ENCODE measurements at places on chromosomes 12 and 14.

GRCh38 chr12:100796621-100797020, 2.0 kb downstream of the ANO4 start:
- no peak for DNase-seq

DNA sequence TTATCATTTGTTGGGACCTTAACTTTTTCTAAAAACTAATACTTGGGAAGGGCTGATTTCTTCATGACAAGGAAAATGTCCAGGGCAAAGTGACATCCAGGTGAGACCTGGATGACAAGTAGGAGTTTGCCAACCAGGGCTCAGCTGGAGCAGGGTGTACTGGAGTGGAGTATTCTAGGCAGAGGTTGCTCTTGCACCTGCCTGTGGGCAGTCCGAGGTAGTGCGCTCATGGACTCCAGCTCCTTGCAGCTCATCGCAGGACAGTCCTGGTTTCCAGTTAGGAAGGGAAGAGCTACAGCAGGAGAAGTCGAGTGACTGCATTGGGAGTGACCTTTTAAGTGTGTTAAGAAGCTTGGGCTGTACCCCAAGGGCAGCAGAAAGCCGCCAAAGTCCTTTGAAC, 175.9 kb downstream of the PELI2 start:
- DNase-seq: no peak

DNA sequence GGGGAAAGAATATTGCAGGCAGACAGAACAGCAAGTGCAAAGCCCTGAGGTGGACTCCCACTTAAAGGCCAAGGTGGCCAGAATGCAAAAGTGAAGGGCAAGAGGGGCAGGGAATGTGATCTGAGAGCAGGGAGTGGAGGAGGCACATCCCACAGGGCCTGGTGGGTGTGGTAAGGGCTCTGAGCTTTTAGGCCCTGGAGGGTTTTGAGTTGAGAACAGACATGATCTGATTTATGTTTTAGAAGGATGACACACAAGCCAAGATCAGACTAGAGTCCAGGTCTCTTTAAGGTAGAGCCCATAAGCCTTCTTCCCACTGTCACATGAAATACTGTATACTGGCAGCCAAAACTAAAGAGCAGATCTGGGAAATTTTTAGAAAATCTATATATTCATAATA, 162.5 kb downstream of the SLC38A4 start:
- DNase-seq: no peak

DNA sequence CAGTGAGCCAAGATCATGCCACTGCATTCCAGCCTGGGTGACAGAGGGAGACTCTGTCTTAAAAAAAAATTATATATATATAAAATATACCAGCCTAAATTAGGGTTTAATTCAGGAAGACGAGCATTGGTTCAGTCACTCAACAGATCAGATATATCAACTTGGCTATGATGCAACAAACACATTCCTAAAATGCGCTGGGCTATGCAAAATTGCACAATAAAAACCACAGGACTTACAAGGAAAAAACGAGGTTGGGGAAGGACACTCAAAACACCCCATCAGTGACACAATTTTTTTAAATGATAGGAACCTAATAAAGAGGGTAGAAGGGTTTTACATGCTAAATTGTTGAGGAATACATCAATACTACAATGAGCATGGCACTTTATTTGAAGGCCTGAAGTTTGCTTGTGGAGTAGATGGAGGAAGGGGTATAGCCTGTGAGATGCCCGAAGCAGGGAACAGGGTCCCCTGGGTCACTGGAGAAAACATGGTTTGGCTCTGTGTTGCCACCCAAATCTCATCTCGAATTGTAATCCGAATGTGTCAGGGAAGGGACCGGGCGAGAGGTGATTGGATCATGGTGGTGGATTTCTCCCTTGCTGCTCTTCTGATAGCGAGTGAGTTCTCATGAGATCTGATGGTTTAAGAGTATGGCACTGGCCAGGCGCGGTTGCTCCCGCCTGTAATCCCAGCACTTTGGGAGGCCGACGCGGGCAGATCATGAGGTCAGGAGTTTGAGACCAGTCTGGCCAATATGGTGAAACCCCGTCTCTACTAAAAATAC, 71.2 kb downstream of the TNFAIP2 start:
- peak; percentile 62 for DNase-seq

DNA sequence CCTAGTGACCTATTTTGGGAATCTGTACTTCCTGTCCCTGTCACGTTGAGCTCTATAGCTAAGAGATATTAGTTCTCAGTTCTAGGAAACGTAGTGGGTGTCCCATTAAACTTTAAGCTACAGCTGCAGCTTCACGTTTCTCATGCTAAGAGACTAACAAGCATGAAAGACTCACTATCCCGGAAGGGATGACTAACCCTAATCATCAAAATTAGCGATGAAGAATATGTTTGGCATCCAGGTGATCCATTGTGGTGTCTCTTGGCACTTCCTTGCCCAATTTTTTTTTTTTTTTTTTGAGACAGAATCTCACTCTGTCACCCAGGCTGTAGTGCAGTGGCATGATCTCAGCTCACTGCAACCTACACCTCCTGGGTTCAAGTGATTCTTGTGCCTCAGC, 11.0 kb upstream of the LALBA start:
- no peak for DNase-seq

DNA sequence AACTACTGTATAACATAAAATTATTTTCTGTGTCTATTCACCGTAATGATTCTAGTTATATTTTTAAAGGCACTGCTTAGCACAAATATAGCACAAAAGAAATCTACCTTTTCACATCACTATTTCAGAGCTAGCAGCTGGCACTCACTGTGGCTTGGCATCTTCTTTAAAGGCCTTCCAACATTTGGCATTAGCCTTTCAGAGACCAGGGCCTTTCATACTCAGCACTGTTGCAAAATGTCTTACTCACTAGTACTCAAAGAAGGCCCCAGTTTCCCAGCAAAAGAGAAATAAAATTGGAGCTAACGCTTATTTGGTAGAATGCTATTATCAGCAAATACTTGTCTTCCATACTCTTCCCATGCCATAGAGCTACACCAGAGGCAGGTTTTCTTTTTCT, 238.4 kb downstream of the MED13L start:
- DNase-seq: no peak

GRCh38 chr12:11133816-11134215, 628 bp downstream of the TAS2R30 start:
- DNase-seq: no peak

- no peak for DNase-seq
These were observed 29.3 kb upstream of the GAS2L3 start for GRCh38 chr12:100544165-100544564.

- DNase-seq: no peak
These were observed 46.9 kb downstream of the DLK1 start for GRCh38 chr14:100773331-100774163.

DNA sequence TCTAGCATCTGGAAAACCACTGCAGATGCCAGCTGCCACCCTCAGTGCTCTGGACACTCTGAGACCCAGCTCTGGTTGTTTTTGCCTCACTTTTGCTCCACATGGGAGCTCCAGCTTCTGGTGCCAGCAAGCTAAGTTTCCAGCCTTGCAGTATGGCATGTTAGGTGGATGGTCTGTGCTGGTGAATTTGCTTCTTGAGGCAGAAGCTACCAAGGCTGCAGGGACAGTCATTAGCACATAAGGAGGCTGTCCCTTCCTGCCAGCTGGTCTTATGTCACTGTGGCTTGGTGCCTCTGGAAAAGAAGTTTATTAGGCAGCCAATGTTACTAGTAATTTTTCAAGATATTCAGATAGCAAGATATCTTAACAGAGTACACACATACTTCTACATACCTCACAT, 64.2 kb upstream of the CSRP2 start:
- no peak for DNase-seq

GRCh38 chr12:103580026-103580425, 7.0 kb upstream of the STAB2 start:
- no peak for DNase-seq

- no peak for DNase-seq
These were observed 52.5 kb upstream of the VASH1 start for GRCh38 chr14:76708771-76709170.

DNA sequence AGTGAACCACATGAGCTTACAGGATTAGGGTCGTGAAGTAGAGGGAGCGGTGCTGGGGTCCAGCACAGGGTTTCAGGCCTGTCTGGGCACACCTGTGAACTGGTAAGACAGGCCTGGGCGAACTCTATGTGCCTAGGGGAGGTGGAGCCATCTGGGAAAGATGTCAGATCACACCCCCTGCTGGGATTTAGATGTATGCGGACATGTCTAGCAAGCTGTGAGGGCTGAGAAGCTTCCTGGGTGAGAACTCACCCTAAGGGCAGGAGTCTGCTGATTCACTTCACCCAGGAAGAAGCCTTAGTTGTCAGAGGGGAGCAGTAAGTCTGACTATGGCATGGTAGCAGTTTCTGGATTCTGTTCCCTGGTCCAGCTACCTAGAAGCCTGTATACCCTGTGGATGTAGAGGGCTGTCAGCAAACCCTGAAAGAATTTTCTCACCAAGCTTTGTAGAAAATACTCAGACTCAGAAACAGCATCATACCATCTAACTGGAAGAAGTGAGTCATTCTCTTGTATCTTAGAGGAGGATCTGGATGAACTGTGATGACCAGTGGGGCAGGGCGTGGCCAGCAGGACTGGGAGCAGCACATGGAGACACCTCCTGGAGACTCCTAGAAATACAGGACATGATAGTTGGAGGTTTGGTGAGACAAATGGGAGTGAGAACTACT, 11.2 kb upstream of the PYGL start:
- peak; percentile 92 for DNase-seq

DNA sequence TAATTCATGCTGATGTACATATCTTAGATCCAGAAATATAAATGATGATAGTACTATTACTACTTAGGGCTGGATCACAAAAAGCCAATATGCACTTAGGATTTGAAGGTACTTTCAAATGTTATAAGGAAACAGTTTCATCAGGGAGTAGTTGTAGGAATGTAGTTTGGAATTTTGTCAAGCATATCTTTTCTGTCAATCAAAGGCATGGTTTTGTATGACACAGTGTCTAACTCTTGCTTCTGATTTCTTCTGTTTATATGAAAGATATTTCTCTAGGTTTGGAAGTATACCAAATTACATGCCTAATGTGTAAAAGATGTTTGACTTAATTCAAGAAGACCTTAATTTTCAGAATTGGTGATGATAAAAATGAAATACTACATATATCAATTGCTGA, 135.7 kb downstream of the RAD51B start:
- DNase-seq: no peak

- no peak for DNase-seq
These were observed 7.2 kb upstream of the MAP3K9 start for GRCh38 chr14:70816525-70816924.

GRCh38 chr14:104294983-104295680, 156.7 kb downstream of the KIF26A start:
- DNase-seq: no peak

DNA sequence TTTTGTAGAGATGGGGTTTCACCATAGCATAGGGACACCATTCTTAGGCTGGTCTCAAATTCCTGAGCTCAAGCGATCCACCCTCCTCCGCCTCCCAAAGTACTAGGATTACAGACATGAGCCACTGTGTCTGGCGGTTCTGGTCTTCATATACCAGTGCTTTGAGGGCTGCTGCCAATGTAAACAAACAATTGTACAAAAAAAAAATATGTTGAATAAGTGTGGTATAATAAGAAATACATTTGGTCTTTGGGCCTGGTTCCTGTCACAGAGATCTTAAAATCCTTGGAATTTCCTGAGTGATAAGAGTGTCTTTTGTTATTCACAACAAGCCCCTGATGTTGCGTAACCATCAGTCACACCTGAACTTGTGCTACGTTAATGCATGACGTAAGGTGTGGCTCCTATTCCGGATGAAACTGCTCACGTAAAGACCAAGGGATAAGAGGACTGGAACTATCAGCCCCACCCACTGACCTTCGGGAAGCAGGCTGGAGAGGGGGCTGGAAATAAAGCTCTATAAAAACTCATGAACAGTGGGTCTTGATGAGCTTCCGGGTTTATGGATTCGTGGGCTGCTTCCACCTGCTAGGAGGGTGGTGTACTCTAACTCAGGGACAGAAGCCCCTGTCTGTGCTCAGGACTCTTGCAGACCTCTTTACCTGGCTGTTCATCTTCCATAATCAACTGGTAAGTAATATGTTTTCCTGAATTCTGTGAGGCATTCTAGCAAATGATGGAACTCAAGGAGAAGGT, 16.5 kb upstream of the RIMKLB start:
- DNase-seq: no peak

GRCh38 chr14:37843954-37844607, 248.7 kb downstream of the TTC6 start:
- DNase-seq: no peak

DNA sequence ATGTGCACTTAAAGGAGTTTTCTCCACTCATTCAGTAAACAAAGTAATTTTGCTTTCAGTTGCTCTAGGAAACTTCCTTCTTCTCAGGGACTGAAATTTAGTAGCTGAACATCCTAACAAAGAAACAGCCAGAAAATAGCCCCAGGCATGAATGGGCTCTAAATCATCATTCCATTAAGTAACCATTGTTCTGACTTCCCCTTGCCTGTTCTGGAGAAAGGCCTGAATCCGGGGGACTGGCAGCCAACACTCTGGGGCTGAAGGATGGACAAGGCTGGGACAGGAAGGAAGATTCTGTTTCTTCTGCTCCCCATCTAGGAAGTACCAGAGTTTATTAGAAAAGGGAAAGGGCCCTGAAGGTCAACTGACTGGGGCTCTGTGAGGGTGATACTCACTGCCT, 104.5 kb downstream of the ESRRB start:
- DNase-seq: no peak

GRCh38 chr12:81953541-81953940, 194.4 kb upstream of the PPFIA2 start:
- no peak for DNase-seq

- no peak for DNase-seq
These were observed 6.5 kb downstream of the TPH2 start for GRCh38 chr12:71945121-71945520.

Data from GM04504 (cell line).